ENCODE measurements at places on chromosomes 3 and 15. TPM values are rescaled to one million over a fixed set of nuclear protein-coding genes. Genes with fewer than 3 reads are reported as not detected.

DNA sequence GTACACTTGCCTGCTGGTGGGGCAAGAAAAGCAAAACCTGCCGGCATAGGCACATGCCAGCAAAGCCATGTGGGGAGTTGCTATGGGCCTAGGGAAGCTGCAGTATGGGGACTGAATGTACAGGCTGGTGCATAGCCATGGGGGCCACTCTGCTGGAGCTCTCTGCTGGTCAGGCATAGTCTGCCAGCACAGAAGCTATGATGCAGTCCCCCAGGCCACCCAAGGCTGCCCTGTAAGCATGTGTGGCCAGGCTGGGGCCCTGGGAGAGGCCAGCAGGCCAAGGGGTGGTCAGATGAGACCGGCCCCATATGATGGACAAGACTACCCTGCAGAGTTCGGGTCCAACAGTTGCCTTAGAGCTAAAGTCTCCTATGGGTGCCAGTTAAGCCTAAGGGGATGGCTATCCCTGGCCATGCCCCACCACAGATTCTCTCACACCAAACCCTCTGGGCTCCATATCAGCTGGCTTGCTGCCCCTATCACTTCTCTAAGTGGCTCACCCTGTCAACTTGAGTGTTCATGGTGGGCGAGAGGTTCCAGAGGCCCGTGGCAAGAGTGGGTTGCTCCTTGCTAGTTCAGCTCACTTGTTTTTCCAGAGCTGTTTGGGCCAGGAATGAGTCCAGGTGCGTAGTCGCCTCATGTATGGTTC is 41.8 kb downstream of the CEP63 start:
- no peak for DNase-seq

GRCh38 chr3:72008226-72008996 is 223.5 kb upstream of the PROK2 start:
- DNase-seq, result no peak

DNA sequence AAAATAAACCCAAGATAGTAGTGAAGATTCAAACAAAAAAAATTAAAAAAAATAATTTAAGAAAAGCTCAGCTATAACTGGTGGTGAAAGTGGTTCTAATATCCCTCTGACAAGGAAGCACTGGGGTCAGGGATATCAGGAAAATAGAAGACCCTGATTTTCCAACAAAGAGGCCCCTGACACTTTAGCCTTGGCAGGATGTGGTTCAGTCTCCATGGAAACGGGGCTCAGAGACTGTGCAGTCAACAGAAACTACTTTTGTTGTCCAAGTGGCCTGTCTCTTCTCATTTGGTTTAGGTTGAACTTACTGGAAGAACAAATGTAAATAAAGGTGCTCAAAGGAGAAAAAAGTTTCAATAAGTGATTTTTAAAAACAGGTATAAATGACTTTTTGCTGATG is 27.2 kb downstream of the INTS14 start:
- peak; percentile 66 for DNase-seq

- no peak for DNase-seq
Observed at GRCh38 chr3:125143982-125144652, 68.4 kb downstream of the SLC12A8 start.

DNA sequence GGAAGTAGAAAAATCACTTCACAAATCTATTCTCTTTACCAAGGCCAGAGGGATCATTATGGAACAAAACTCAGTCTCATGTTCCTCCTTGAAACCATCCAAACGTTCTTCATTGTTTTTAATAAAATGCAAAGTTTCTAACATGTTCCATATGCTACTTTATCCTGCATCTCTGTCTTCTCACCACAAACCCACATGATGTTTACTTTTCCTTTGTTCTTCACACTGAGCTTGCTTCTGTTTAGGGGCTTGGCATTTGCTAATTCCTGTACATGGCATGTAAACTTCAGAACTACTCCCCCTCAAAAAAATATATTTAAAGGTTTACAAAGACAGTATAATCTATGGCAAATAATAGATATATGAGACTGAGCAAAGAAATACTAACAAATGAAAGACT is 651.4 kb downstream of the OTOL1 start:
- no peak for DNase-seq

- DNase-seq, result no peak
Observed at GRCh38 chr3:66348704-66349103, 127.9 kb downstream of the SLC25A26 start.

- no peak for DNase-seq
Observed at GRCh38 chr3:66037986-66038369, 740 bp downstream of the MAGI1 start.

GRCh38 chr3:66303491-66303901 is 82.7 kb downstream of the SLC25A26 start:
- DNase-seq, result no peak

GRCh38 chr3:133479895-133480669 is 80.2 kb downstream of the BFSP2 start:
- DNase-seq, result no peak

DNA sequence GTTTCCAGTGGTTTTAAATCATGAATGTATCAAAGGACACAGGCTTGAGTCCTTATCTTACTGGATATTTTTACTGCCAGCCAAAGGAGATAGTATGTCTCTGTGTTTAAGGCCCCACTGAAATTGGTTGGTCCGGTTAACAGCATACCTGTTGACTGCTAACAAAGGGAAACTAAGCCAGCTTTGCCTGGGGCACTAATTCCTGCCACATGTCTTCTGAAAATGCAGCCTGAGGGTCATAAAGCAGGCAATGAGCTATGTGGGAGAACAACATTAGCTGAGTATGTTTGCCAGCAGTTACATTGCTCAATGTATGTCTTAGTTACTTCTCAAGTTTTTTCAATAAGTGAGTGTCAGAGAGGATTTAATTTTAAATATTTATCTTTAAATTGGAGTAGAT is 12.4 kb downstream of the PLS1 start:
- DNase-seq, result no peak

KCNH8 gene
- total RNA-seq, result 1.5 TPM

Data from Peyer's patch (tissue), 4 donors.